Non-pigmented ciliary epithelial cell (primary cell): ENCODE measurements at places on chromosomes 5 and 9.

- DNase-seq, result no peak
Measured at GRCh38 chr5:84257061-84257460, 127.6 kb downstream of the EDIL3 start.

DNA sequence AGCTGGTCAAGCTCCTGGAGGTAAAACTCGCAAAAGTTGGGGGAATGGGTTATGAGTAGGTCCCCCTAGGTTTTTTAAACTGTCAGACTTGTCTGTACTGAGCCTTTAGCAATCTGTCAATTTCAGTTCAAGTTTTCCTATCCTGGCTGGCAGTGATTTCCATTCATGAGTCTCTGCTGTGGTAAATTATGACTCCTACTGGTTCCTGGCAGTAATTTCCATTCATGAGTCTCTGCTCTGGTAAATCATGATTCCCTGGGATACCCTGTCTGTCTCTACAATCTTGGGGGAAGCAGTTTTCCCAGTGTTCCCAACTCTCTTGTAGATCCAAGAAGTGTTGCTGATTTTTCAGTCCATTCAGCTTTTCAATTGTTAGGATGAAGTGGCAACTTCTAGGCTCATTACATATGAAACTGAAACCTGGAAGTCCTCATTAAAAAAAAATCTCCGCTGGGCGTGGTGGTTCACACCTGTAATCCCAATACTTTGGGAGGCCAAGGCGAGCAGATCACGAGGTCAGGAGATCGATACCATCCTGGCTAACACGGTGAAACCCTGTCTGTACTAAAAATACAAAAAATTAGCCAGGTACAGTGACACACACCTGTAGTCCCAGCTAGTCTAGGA is 91.3 kb upstream of the GPBP1 start:
- peak; percentile 5 for DNase-seq

- peak; percentile 15 for DNase-seq
Measured at GRCh38 chr5:83227611-83228010, 150.3 kb downstream of the XRCC4 start.

GRCh38 chr9:33919276-33919897 is 102.4 kb downstream of the UBE2R2 start:
- DNase-seq, result no peak

DNA sequence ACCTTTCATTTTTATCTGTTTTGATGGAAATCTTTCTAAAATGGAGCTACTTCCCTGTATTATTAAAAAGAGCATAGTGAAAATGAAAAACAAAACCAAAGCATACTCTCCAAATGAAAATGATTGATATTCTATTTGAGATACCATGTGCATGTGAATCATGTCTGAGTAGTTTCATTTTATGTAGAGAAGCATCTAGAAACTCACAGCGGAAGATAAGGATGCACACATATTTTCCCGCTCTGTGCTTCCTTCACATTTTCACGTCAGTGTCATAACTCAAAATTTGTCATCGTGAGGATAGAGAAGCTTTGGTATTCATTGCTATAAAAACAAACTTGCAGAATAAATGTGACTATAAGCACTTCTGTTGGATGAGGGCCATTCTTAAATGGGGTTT is 34.0 kb upstream of the CLINT1 start:
- DNase-seq, result no peak

DNA sequence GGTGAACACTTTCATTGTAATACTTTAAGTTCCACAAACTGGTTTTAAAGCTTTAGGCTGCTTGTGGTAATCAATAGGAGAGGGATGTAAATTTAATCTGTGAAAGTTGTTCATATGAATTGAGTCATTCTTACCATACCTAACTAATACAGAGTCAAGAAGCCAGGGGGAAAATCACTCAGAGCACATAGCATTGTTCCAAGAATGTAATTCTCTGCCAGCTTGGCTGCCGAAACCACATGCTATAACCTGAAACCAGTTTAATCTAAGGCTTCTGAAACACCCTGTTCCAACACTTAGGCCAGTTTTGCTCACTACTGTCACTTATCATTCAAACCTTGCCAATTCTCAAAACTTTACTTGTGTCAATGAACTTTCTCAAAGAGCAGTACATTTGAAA is 528.8 kb upstream of the GRAMD2B start:
- no peak for DNase-seq

GRCh38 chr5:175652741-175653663 is 4.9 kb upstream of the HRH2 start:
- no peak for DNase-seq

- peak; percentile 24 for DNase-seq
Measured at GRCh38 chr5:176536132-176536901, 885 bp downstream of the RNF44 start.

DNA sequence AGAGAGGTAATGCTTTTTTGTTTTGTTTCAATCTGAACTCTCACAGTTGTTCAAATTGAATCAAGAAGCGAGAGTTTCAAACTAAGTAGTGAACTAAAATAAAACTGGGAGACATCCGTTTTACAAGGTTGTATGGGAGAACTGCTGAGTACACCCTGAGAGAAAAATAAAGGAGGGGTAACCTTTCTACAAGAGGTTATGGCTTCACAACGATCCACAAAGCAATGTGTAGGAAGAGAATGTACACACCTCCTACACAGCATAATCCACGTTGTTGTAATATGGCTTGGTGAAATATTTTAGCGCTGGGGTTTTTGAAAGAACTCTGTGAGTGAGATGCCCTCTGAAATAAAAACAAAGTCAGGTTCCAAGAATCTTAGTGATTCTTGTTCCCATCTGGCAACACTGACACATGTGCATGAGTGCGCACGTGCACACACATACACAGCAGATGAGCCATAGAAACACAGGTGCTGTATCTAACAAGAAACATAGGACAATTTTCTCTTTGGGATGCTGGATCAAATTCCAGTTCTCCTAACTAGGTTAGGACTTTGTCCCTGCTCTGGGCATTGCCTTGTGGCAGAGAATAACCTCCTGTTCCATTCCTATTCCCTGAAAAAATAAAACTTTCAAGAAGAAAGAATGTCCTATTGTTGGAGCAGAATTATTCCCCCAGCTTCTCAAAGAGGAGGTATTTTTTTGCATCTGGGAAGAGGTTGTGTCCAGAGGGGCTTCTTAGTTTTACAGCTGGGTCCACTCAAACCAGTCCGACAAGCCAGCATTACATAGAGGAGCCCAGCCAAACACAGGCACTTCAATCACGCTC is 94.5 kb upstream of the EFNA5 start:
- DNase-seq, result no peak

- DNase-seq, result no peak
Measured at GRCh38 chr5:71782393-71782770, 63.3 kb downstream of the CARTPT start.

GRCh38 chr5:123170816-123171215 is 81.8 kb downstream of the PRDM6 start:
- DNase-seq, result no peak

DNA sequence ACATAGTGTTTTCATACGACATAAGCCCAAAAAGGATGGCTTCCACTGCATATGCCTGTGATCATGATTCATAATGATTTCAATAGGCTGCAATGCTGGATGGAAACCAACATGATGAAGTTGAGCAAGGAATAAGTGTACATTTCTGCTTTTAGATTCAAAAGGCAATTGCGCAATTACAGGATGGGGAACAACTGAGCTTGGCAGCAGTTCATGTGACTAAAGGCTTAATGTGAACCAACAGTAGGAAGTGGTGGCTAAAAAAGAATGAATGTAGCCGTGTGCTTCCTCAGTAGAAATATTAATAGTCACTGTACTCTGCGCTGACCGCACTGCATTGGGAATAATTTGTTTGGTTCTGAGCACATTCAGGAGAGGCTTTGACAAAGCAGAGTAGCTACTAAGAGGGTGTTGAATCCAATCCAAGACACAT is 51.2 kb downstream of the SLC1A3 start:
- peak; percentile 99 for DNase-seq

- DNase-seq, result no peak
Measured at GRCh38 chr5:131947445-131947844, 2.0 kb upstream of the MEIKIN start.

- no peak for DNase-seq
Measured at GRCh38 chr5:154542000-154542399, 64.0 kb upstream of the HAND1 start.

- no peak for DNase-seq
Measured at GRCh38 chr9:134233022-134233421, 68.7 kb upstream of the RNU6ATAC start.

- DNase-seq, result no peak
Measured at GRCh38 chr5:94932259-94932658, 313.8 kb downstream of the SLF1 start.

- no peak for DNase-seq
Measured at GRCh38 chr9:37229455-37229854, 109.1 kb downstream of the ZCCHC7 start.

DNA sequence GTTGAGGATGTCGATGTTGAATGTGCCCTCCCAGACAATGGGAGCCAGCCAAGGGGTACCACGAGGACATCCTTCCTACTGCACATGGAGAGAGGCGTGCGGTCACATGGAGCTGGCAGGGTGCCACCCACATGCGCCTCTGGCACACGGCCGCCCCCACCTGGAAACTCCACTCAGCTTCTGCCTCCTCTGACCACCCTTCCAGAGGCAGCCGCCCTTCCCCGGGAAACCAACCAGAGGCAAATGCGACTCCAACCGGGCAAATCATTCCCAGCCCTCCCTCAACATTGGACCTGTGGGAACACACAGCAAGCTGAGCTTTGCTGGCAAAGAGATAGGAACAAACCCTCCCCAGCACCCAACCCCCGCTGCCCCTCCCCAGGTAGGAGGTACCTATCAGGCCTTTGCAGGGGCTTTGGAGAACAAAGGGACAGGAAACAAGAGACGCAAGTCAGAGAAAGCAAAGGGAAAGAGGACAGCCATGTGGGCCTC is 17.5 kb downstream of the ABO start:
- DNase-seq, result no peak

GRCh38 chr9:138052322-138052615 is 174.7 kb downstream of the CACNA1B start:
- no peak for DNase-seq

- DNase-seq, result no peak
Measured at GRCh38 chr9:107387409-107387808, 102.2 kb downstream of the KLF4 start.

GRCh38 chr9:85163415-85163814 is 493.9 kb downstream of the NTRK2 start:
- DNase-seq, result no peak

DNA sequence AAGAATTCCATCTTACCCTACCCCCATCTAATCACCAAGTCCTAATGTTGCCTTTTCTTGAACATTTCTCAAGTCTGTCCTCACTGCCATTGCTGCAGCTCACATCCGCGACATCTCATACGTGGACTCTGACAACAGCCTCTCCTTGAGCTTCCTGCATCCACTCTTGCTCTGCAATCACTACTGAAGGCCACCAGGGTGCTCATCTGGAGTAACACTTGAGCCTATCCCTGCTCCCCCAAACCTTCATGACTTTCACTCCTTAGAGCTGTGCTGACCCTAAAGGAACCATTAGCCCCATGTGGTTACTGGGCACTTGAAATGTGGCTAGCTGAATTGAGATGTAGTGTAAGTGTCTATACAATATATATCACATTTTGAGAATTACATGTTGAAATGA is 46.4 kb upstream of the CTXN3 start:
- no peak for DNase-seq

DNA sequence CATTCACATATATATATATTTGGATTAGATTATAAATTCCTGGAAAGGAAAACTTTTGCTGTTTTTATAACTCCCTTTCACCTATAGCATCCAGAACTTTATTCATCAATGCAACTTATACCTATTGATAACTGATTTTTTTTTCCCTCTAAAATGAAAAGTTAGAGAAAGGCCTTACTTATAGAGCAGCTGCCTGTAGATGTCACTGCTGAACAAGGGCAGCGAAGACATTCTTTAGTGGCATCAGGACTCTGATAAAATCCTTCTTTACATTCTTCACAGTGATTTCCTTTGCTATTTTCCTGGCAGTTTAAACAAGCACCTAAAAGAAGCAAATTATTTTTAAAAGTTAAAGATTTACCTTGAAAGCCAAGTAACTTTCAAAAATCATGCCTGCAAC is 32.3 kb upstream of the CDK5RAP2 start:
- no peak for DNase-seq

- DNase-seq, result no peak
Measured at GRCh38 chr9:131320031-131320685, 30.6 kb downstream of the PLPP7 start.

GRCh38 chr5:15215056-15215455 is 284.9 kb upstream of the FBXL7 start:
- DNase-seq, result no peak

GRCh38 chr5:113166261-113166660 is 189.7 kb downstream of the DCP2 start:
- DNase-seq, result peak; percentile 60

DNA sequence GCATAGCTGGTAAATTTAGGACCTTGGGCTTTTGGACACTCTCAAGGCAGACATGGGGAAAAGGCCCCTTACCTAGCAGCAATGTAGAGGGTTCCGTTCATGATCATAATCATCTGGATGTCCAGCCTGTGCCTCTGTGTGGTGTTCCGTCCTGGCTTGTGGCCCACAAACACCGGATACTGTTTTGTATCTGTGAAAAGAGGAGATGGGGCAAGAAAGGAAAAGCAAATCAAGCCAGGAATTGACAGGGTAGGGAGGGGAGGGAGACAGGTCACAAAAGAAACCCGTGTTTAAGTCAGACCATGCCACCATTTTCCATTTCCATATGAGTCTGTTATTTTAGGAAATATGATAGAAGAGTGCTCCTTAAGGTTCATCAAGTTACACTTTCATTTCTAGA is 72.5 kb downstream of the SEMA6A start:
- no peak for DNase-seq

GRCh38 chr5:153654504-153655200 is 164.2 kb downstream of the GRIA1 start:
- DNase-seq, result no peak

GRCh38 chr5:56658972-56659371 is 156.4 kb upstream of the MAP3K1 start:
- DNase-seq, result no peak

GRCh38 chr5:134506054-134507039 is 19.1 kb upstream of the JADE2 start:
- DNase-seq, result no peak

DNA sequence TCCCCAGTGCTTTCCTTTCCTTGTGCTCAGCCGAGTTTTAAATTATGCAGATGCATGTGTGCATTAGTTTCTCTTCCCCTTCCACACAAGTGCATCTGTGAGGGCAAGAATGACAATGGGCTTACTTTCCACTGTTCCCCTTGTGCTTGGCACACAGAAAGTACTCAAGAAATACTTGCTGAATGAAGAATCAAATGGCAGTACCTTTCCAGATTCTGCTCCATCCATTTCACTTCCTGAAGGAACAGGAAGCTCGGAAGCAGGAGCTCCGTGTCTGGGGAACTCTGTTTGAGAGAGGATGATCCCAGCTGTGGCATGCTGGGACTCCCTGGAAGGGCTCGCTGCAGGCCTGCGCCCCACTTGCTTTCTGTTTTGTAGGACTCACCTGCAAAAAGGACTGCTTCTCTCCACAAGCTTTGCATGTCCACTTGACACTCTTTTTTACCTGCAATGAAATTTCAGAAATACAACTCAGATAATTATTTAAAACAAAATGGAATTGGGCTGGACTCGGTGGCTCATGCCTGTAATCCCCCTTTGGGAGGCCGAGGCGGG is 5.5 kb downstream of the MRNIP start:
- DNase-seq, result no peak

GRCh38 chr5:73286896-73287295 is 113.9 kb downstream of the TMEM174 start:
- no peak for DNase-seq

GRCh38 chr9:121302786-121303185 is 34.8 kb downstream of the GSN start:
- no peak for DNase-seq

- DNase-seq, result no peak
Measured at GRCh38 chr9:90458485-90458884, 184.1 kb downstream of the DIRAS2 start.

- no peak for DNase-seq
Measured at GRCh38 chr5:126461838-126462237, 38.6 kb downstream of the GRAMD2B start.
